Stimulated activated CD4-positive, alpha-beta T cell treated with anti-CD3 and anti-CD28 coated beads, Interleukin-12 subunit alpha, Interleukin-12 subunit beta, amount 100 ng/mL, for 4 hours (primary cell): ENCODE measurements at places on chromosomes 3 and 15.
A peak's percentile ranks its signal among the peaks of the same experiment; 100 is the strongest.

DNA sequence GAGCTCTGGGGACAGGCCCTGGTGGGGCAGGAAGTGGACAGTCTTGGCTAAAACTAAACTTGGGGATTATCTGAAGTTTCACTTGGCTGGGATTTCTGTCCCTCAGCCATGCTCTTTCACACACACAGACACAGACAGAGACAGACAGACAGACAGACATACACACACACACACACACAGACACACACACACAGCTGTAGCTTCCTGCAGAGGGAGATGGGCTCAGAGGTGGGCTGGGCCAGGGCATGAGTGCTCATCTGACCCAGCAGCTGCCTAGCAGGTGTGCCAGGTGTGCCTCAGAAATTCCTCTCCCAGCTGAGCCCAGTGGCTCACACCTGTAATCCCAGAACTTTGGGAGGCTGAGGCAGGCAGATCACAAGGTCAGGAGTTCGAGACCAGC, 3.3 kb downstream of the RHOV start:
- no peak for DNase-seq

DNA sequence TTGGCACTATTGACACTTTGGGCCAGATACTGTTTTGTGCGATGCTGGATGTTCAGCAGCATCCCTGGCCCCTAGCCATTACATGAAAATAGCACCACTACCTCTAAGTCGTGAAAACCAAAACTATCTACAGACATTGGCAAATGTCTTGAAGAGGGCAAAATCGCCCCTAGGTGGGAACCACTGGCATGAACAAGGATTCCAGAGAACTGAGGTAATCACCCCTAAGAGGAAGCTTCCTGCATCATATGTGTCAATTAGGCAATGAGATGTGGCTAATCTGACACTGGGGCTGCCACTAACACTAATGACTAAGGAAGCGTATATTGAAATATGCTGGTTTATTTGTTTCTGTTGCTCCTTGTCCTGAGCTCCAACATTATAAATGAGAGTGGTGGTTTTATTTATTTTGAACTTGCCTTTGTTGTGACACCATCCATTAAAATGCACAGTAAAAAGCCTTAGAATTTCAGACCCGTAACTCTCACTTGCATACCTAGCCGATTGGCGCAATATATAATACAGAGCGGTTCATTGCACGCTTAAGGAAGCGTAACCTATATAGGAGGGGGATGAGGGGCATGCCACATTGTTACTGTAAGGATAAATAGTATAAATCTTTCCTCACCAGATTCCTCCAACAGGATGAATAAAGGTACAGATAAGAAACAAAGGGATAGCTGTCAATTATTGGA, 299.8 kb upstream of the CNTN4 start:
- no peak for DNase-seq

DNA sequence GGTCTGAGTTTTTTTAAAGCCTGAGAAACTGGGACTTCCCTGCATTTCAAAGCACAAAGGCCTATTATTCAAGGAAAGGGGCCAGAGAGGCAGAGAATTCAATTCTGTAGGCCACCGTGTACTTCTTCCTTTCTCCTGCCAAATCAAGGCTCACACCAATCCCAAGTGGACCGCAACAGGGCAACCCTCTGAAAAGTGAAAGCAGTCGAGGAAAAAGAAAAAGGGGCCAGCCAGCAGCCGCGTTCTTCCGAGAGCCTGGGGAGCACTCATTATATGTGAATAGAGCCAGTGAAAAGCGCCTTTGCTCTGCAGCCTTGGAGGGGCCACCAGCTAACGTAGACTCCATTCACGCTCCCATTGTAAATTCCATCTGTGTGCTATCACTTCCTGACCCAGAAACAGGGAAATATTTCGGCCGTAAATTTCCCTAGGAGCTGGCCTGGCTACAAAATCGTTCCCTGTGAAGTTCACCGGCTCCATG, 45.9 kb upstream of the THUMPD3 start:
- no peak for DNase-seq

DNA sequence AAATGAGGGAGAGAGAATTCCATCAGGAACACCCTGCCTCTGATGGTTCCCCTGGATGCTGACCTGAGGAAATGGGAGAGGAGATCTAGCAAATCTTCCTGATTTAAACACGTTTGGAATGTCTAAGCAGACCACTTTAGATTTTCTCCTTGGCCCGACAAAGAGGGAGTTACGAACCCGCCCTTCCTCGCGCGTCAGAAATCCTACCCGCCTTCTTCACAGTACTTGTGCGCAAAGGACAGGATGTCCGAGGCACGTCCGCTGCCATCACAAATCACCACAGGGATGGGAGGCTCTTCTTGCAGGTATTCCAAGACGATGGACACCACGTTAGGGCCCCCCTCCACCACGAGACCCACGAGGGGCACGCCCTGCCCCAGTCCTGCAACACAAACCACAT, 38.6 kb downstream of the TRPM1 start:
- no peak for DNase-seq

DNA sequence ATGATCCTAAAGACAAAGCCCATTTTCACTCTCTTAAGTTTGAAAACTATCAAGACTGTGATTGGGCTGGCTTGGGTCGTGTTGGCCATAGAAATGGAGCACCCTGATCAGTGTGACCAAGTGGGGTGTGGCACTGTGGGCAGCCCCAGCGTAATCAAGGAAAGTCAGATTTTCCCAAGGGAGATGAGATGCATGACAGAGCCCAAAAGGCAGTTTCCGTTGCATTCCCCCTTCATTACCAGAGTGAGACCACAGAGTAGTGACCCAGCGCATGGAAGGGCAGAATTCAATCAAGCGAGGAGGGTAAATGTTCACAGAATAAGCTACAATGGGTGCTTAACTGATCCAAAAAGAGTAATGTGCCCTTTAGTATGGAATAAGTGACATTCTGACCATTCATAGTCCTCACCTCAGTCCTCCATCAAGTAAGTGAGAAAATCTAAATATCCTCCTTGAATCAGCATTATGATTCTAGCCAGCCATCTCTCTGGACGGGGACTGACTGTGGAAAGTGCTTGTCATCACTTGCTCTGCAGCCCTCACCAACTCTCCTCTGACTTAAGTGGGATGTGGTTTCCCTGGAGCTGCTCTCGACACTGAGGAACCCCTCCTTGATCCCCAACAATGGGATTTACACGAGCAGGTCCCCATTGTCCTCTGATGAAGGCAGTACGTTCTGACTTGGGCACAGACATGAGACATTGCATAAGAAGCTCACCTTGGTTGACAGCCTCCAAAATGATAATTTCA, 430.5 kb downstream of the OCA2 start:
- DNase-seq: no peak

DNA sequence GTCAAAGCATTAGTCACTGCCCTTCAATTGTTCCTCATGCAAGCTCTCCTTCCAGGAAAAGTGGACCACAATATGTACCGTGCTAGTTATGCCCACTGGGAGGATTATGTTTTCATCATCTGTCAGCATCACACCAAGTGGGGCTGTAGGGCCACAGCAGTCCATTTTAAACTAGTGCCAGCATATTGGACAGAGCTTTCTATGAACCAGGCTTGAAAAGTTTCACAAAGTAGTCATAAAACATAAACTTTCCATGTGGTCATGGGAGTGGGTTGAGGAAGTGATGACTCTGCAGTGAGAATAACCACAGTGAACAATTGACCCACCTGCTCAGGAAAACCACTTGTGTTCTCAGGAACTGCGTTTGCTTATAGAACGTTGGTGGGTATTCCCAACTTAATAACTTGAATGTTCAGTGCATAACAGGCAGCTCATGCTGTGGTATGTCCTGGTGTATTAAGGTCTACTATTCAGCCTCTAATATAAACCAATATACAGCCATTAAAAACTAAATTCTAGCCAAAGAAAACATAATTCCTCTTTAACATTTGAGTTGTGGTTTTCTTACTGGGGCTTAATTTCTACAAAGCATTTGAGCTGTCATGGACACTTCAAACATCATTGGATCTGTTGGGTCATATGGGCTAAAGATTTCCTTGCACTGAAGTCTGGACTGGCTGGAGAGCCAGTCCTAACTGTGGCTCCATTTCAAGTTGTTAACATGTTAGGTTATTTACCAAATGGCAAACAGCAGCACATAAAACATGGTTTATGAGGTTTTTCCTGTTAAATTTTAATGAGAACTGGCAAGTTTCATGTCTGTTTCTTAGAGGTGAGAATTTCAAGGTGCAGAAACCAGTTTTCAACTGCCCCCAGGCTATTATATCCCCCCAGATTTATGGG, 274.1 kb downstream of the OTOL1 start:
- no peak for DNase-seq

DNA sequence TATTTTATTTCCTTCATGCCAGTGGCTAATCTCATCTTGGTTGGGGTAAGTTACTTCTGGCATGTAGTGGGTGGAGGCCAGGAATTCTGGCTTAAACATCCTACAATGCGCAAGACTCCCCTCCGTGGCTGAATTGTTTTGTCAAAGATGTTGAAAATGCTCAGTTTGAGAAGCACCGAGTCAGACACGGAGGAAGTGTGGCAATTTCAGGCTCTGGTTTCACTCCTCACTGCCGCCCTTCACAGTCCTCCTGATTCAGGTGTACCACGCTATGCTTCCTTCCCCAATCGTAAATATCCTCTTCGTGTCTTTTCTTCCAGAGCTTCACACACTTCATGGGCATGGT, 150.7 kb downstream of the OPA1 start:
- no peak for DNase-seq

- peak; percentile 47 for DNase-seq
Observed at GRCh38 chr3:169668957-169669741, 5.6 kb upstream of the MECOM start.

GRCh38 chr3:187025656-187026316, 95.5 kb downstream of the ST6GAL1 start:
- DNase-seq: peak; percentile 32

GRCh38 chr3:73353649-73354217, 271.0 kb downstream of the PDZRN3 start:
- no peak for DNase-seq

DNA sequence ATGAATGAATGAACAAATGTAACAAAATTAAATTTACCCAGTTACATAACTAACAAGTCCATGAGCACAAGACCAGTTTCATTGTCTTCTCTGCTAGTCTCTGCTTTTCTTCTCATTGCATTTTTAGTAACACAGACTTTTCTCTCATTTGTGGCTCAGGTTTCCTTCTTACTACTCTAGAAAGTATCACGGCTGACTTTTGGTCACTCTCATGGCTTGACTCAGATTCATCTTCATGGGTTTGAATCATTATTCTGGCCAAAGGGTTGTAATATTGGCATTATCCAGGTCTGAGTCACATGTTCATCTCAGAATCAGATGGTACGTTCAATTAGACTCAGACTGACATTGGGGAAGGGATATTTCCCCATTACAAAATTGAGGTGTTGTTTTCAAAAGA, 121.5 kb upstream of the SATB1 start:
- no peak for DNase-seq

- no peak for DNase-seq
Observed at GRCh38 chr3:62095756-62096155, 277.6 kb downstream of the FEZF2 start.

DNA sequence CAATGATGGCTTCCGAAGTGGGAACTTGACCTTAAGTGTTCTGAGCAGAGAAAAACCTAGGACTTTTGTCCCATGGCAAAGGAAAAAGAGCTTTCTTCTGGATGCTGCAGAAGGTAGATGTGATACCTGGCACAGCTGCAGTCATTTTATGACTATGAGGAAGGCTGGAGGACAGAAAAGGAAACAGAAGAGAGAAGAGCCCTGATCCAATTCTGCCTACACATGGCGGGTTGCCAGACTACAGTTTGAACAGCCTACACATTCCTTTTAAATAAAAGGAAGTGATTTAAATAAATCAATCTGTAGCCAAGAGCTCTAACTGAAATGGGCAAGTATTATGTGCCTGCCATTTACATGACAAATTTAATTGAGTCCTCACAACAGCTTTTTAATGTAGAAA, 43.6 kb upstream of the CHRNB4 start:
- DNase-seq: no peak

DNA sequence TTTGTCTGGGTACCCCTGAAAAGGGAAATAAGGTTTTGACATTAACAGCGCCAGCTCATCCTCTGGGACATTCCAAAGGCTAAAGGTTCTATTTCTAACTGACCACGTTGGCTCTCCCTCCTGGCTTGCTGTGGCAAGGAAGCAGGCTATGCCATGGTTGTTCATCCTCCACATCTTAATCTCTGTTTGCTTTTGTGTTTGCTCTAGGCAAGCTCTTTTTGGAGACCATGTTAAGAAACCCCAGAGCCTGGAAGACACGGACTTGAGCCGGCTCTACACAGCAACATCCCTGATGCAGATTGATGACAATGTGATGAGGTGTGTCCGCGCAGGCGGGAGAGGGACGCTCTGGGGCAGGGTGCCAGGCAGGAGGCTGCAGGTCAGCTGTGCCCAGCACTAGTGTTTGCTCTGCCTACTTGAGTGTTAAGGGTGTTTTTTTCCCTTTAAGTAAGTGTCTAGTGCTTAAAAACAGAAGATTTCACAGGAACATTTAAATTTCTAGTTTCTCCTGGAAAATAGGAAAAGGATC, 33.3 kb downstream of the RLBP1 start:
- no peak for DNase-seq

- no peak for DNase-seq
Observed at GRCh38 chr15:48978638-48979037, 14.9 kb upstream of the SHC4 start.

GRCh38 chr3:10377148-10377725, 56.3 kb upstream of the SEC13 start:
- no peak for DNase-seq

DNA sequence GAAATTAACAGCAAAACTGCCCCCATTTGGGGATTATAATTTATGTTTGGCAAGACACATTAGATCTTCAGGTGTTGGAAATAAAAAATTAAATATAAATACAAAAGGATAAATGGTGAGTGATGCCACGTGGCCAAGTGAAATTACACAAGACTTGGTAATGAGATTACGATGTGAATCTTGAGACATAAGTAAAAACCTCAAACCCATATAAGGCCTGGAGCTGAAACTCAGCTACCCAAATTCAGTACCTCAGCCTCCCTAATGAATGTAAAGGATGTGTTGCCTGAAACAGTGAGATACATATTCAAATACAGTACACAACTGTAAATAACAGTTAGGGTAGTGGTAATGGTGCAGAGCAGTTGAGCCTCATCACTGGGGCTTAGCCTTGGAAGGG, 1146.6 kb downstream of the OTOL1 start:
- DNase-seq: no peak

DNA sequence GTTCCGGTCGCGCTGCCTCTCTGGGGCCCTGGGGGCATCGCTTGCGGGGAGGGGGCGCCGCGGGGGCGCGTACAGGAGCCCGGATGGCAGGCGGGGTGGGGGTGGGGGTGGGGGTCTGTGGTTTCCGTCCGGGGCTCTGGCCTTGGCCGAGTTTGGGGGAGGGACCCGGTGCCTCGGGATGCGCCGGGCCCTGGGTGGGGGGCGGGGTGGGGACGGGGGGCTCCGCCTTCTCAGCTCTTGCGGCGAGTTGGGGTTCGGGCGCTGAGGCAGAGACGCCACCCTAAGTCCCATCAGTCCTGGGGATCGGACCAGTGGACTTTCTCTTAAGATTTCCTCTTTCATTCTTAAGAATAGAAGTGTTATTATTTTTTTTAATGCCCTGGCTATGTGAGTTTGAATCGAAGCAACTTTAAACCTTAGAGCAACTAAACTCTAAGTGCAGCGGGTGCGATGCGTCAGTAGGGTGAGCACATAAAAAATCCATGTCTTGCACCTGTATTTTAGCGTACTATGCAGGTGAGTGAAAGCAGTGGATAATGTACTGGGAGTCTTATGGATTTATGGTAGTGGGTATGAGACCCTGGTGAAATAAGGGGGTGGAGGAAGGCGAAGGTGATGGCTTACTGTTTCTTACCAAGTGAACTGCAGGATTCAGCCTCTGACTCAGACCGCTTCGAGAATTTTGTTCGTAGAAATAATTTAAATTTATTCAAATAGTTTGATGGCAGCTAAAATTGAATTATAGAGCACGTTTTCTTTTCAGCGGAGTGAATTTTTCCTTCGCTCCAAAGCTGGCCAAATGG, 762 bp downstream of the CTNNB1 start:
- peak; percentile 26 for DNase-seq
